ENCODE measurements at places on chromosomes 1 and 21.

- no peak for DNase-seq
Measured at GRCh38 chr1:179366093-179366800, 476 bp downstream of the AXDND1 start.

DNA sequence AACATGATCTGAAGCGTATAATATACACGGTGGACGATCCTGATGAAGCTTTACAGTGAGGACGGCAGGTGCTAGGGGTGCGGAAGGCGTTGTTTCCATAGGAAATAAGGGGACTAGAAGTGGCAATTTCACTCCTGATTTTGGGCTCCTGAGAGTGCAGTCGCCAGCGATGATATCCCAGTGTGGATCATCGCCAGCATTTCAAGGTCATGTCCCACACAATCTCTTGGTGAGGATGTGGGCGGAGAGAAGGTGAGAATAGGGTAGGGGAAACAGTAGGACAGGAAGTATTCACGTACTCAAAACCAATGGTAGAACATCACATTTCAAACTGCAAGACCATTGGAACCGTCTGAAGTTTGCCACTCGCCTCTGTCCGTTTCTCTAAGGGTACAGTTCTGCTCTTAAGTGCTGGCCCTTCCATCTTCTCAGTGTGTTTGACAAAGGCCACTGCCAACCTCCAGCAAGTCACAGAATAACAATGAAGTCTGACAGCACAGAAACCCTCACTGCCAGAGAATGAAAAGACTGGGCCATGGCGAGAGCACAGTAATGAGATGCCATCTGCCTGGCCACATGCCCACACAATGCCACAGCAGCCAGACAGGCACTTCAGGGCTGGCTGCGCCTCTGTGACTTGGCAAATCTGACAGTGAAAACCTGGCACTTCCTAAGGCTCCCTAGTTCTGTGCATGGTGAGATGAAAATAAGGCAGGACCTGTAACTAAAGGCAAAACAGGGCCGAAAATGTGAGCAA lies 27.9 kb downstream of the PCSK9 start:
- peak; percentile 75 for DNase-seq

- no peak for DNase-seq
Measured at GRCh38 chr1:155175927-155176371, 2.3 kb downstream of the TRIM46 start.

- no peak for DNase-seq
Measured at GRCh38 chr1:53556657-53557227, 97.5 kb downstream of the DMRTB1 start.

GRCh38 chr1:210700511-210700910 lies 371.8 kb downstream of the HHAT start:
- DNase-seq: no peak
